ENCODE measurements at places on chromosomes 2 and 18.

GRCh38 chr2:120206022-120206581, 17.1 kb downstream of the TMEM185B start:
- no peak for DNase-seq

GRCh38 chr2:206069417-206069816, 16.6 kb downstream of the INO80D start:
- no peak for DNase-seq

DNA sequence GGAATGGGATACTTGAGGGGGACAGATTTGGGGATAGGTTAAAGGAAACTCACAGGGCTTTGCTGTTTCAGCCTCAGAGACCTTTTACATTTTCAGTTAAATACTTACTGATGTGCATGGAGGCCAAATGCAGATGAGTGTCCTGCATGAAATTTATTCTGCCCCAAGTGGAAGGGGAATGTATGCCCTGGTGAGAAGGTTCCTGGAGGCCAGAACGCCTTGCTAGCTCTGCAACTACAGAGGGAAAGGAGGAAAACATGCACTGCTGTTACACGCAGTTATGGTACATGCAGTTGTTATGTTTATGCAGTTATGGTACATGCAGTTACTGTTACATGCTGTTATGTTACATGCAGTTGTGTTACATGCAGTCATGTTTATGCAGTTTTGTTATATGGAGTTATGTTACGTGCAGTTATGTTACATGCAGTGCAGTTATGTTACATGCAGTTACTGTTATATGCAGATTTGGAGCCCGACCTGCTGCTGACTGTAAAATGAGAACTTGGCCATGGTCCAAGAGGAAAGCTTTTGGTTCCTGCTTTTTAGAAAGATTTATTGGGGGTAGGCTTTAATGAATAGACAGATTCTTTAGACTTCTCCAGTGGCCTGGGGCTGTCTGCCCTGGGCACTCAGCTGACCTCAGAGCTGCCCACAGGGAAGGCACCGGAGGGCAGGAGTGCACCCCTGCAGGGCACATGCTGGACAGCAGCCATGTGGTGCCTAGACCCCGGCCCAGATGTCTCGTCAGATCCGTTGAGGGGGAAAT, 84.1 kb downstream of the LDLRAD4 start:
- DNase-seq = no peak

- no peak for DNase-seq
Measured at GRCh38 chr2:205484764-205485163, 197.5 kb upstream of the NRP2 start.

GRCh38 chr2:226559536-226559935, 240.1 kb downstream of the IRS1 start:
- no peak for DNase-seq
